ENCODE measurements at places on chromosomes 3 and 15.
A peak's percentile ranks its signal among the peaks of the same experiment; 100 is the strongest.

GRCh38 chr3:36738702-36739101 lies 25.7 kb downstream of the DCLK3 start:
- peak; percentile 35 for DNase-seq

DNA sequence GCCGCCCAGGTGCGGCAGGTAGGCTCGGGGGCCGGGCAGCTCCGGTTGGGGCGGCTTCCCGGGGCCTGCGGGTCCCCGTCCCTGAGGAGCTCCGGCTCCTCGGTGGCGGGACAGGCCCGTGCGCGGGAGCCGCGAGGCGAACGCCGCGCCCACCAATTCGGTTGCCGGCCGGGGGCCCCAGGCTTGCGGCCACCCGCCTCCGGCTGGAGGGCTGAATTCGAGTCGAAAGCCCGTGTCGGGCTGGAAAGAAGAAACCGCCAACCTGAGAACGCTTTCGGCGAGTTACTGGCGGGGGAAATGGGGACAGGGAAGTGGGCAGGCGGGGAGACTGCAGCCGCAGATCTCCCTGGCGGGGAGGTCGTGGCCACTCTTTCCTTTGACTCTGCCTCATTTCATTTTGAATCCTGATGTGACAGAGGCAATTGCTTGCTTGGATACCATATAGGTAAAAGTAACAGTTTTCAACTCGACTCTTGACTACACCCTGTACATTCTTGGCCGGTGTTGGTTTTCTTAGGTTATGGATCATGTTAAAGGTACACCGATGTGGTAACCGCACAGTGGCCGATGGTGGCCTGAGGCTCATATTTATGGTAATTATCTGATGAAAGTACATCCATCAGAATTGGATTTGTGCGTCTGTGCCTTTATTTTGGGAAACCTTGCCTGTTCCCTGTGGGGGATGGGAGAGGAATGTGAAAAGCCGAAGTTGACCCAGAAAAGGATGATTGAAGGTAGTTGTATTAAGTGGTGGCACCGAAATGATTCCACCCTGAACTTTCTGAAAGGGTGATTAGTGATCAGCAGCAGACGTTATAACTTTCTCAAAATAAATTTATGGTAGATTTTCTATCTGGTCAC lies 1.7 kb downstream of the B3GNT5 start:
- peak; percentile 22 for DNase-seq

- peak; percentile 89 for DNase-seq
These were observed 768 bp upstream of the SEMA5B start for GRCh38 chr3:123028233-123028828.

- DNase-seq = no peak
These were observed 670 bp upstream of the ACAP2 start for GRCh38 chr3:195443391-195443989.

GRCh38 chr3:63585927-63586326 lies 66.5 kb upstream of the SNTN start:
- DNase-seq = no peak

- no peak for DNase-seq
These were observed 12.9 kb downstream of the ISL2 start for GRCh38 chr15:76349301-76350070.

- DNase-seq = no peak
These were observed 57.0 kb downstream of the ARHGEF26 start for GRCh38 chr3:154178172-154178571.

GRCh38 chr3:2268779-2269178 lies 170.1 kb downstream of the CNTN4 start:
- no peak for DNase-seq

GRCh38 chr3:25849641-25850385 lies 59.9 kb downstream of the OXSM start:
- DNase-seq = peak; percentile 43

DNA sequence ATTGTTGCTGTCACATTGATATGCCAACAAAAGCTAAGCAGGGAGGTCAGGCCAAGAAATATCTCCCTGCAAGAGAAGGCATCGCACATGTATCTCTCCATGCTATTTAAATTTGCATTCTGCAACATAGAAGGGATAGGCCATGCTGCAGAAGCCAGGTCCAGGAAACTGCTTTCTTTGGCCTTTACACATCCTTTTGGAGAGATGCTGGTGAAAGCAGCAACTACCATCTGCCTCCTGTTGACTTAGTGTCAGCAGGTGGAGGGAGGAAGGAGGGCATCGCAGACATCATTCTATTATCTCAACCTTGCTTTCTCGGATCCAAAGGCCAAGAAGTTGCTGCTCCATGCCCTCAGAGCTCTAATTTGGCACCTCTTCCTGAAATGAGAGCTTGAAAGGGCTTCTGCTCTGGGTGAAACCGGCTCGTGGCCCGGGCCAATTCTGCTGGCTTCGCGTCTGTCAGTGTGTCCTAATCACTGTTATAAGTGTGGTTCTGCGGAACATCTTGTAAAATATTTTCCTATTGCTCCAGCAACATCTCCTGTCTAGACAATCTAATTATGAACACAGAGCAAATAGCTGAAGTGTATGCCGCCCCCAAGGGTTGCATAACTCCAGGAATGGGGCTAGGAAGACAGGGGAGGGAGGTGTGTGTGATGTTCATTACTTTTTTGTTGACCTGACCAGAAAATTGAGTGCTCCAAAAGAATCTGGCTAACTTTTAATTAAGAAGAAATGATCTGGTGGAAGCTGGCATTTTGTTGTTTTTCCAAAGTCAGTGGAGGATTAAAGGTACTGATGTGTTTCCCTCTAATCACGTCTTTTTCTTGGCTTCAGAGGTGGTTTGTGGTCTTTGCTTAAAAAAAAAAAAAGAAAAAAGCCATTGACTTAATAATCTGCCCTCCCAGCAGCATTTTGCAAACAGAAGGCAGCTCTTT lies 89.1 kb downstream of the TPRG1 start:
- no peak for DNase-seq

DNA sequence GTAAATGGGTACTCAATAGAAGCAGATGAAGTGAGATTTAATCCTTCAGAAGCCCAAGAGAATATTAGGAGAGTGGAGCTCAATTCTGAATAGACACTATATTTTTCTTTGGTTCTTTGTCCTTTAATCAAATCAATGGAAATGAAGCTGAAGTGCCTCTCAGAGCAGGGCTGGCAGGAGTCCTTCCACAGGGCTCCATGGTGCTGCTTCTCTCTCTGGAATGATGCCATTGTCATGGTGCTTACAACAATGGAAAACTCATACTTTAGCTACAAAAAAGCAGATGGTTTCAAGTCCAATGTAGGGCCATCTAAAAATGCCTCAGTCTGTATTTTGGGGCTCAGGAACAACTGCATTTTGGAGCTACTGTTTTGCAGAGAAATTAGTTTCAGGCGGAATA lies 125.1 kb downstream of the SNRK start:
- DNase-seq = no peak

DNA sequence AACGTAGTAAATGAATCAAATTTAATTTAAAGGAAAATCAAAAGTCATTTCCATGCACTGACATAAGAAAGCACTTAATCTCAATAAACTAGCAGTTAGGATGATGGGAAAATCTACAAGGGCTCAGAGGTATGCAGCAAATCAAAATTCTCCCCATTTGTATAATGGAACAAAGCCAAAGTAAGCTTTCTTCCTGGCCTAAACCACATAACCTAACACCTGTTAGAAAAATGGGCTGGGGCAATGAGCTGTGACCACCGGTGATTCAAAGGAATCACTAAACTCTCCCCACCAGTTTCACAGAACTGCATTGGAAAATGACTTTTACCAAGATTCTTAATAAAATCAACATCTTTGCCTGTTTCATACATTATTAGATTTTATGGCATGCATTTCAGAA lies 1024.3 kb downstream of the FHIT start:
- no peak for DNase-seq

DNA sequence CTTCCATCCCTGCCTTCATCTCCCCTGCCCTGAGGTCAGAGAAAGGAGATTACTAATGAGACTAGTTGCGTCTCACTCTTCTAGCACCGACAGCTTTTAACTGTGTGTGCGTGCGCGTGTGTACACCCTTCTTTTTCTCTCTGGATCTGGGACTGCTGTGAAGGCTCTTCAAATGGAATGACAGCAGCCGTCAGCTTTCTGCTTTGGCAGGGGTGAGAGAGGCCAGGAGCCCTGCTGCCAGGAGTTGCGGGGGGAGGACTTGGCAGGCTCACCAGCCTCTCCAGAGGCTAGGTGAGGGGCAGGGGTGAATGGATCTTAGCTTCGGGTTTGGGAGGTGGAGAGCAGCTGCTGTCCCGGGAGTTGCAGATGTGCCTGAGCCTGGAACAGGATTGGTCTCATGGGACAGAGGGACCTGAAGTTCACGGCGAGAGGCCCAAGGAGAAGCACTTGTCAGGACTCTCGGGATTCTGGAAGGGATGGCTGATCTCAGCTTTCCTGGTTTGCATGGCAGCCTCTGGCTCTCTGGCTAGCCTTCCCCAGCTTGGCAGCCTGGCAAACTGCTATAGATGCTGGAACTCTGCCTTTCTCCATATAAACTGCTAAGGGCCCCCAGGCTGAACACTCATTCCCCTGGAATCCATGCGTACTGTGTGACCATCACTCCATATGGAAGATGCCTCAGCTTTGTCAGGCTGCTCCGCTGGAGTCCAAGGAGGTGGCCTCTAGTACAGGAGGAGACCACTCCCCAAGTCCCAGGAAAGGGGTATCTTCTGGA lies 16.6 kb downstream of the TEX264 start:
- DNase-seq = no peak

DNA sequence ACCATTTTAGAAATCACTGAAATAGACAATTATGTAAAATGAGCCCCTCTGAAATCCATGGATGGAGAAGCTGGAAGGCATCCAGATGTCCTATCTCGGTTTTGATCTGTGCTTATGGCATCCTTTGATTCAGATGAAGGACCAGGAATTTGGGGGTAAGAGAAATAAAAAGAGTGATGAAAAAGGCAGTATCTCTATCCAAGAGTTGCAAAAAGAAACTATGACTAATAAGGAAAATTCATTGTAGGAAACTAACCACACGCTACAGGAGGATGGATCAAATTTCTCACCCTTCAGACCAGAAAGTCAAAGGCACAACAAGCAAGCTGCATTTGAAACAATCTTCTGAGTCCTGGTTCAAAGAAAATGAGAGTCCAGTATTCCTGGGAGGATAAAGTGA lies 34.8 kb downstream of the SRGAP3 start:
- peak; percentile 79 for DNase-seq

- DNase-seq = no peak
These were observed 1.8 kb downstream of the ARRDC4 start for GRCh38 chr15:97962263-97962662.

DNA sequence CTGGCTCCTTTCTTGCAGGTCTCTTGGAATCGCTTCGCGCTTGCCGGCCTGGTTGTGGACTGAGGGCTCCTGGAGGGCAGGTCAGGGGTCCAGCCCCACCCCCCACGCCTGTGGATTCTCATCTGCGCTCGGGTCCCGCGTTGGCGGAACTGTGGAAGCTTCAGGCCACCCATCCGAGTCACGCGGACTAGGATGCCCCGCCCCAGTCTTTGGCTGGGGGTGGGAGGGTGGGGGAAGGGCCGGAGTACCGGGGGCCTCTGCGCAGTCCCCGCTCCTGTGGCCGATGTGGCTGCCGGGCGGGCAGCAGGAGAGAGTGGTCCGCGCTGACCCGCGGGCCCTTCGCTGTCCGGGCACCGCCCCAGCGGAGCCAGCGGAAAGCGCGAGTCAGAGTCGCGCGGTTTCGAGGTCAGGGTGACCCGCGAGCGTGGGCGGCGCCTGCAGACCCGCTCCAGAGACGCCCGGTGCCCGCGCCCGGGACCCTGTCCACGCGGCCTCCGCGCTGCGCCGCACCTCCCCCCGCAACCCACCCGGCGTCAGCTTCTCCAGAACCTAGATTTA lies 114.2 kb downstream of the KLF13 start:
- peak; percentile 39 for DNase-seq

DNA sequence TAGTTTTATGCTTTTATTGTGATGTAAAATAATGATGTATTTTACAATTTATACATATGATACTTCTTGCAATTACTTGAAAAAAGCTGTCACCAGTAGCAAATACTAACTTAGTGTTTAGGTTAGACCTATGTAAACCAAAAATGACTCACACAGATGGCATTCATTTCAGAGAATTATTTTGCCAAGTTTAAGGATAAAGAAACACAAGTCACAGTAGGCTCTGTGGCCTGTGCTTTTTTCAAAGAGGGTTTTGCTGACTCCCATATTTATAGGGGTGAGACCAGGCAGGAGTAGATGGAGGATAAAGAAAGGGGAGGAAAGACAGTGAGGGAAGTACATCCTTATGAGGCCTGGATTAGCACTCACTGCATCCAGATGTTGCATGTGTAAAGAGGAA lies 356.6 kb upstream of the NPAP1 start:
- DNase-seq = no peak

- no peak for DNase-seq
These were observed 857.0 kb downstream of the SI start for GRCh38 chr3:164221297-164221696.

DNA sequence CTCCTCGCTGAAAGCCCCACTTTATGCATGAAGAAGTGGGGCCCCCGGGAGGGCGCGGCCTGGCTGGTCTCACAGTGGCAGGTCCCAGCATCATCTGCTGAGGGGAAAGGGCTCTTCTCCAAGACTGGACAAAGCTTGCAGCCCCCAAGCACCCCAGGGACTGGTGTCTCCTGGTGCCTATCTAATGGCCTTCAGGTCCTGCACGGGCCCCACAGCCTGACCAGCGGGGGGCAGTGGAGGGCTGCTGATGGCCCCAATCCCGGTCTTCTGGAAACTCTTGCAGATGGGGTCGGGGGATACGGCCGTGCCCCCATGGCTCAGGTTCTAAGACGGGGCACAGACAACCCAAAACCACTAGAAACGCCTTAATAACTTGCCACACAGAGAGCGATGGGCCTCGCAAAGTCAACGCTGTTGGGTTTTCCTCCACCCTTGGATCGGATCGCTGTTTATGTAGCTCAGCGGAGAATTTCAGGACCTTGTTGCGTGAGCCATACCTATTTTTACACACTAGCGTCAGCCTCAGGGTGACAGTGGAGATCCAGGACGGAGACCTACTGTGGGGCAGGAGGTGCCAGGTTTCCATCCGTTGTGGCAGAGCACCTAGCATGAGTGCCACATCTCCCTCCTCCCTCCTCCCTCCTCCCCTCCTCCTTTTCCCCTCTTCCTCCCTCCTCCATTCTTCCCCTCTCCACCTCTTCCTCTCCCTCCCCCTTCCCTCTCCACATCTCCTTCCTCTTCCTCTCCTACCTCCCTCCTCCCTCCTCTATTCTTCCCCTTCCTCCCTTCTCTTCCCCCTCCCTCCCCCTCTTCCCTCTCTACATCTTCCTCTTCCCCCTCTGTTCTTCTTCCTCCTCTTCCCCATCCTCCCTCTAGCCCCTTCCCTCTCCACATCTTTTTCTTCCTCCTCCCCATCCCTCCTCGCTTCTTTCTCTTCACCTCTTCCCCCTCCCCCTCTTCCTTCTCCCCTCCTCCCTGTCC lies 79.3 kb upstream of the ALDH1L1 start:
- DNase-seq = peak; percentile 53

DNA sequence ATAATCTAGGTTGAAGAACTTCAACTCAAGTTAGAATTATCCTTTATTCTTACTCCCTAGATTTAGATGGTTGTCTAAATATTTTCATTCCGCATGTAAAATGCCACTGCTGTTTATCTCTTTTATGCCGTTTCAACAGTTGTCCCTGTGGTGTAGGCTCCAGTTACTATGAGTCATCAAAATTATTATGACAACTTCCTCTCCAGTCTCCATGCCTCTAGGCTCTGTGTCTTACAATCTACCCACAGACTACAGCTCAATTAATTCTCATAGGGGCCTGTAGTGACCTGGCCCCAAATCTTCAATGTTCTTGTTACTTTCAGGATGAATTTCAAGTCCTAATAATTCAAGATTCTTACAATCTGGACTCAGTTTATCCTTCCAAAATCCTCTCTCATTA lies 105.8 kb upstream of the UNC13C start:
- DNase-seq = no peak

Data from choroid plexus epithelial cell (primary cell).